ENCODE measurements at places on chromosomes 3 and 15. TPM values are rescaled to one million over a fixed set of nuclear protein-coding genes. Genes with fewer than 3 reads are reported as not detected.

GRCh38 chr3:142047021-142047369 is 102.3 kb downstream of the TFDP2 start:
- no peak for DNase-seq

DNA sequence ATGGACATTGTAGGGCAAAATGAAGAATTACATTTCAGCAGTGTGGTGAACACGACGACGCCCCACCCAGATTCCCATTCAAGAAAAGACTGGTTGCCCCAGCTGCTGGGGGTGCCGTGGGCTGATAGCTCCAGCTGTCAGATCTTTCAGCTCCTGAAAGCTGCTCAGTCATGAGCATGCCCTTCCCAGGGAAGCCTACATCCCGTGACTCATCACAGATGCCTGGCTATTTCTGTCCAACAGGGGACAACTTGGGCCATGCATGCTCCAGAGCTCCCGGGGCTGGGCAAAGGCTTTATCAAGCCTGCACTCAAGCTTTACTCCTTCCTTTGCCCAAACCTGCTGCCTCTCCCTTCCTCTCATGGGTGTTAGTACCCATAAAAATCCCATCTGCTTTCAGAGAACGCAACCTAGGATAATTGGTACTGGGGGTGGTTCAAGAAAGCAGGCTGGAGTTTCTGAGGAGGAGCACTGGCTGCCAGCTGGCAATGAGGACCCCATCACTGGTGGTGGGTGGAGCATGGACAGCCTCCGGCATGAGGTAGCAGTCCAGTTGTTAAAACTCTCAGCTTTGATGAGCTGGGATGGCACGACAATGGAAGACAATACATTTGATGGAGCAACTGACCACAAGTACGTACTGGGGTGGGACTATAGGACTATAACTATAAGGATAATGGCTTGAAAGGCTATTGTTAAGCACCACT is 16.4 kb upstream of the ST8SIA2 start:
- no peak for DNase-seq

GRCh38 chr3:70020906-70021660 is 21.6 kb downstream of the SAMMSON start:
- no peak for DNase-seq

Gene DNAJB8
- total RNA-seq = not detected

DNA sequence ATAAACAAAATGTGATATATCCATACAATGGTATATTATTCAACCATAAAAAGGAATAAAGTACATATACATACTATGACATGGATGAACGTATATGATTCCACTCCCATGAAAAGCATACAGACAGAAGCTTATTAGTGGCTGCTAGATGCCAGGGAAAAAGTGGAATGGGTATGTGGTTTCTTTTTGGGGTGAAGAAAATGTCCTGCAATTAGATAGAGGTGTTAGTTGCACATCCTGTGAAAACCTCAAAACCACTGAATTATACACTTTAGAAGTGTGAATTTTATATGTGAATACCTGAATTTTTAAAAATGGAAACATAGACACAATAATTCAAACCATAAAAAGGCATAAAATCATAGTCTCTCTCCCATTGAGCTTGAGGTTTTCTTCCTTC is 11.2 kb downstream of the DENND6A start:
- DNase-seq = no peak

GRCh38 chr15:60706145-60706544 is 227.2 kb upstream of the ICE2 start:
- no peak for DNase-seq

Gene HOMER2
- total RNA-seq = 950 TPM

Gene CCR5
- 1.2 TPM for total RNA-seq

GRCh38 chr15:82138306-82138705 is 92.5 kb upstream of the MEX3B start:
- no peak for DNase-seq
